ENCODE measurements at places on chromosomes 7 and 10.

DNA sequence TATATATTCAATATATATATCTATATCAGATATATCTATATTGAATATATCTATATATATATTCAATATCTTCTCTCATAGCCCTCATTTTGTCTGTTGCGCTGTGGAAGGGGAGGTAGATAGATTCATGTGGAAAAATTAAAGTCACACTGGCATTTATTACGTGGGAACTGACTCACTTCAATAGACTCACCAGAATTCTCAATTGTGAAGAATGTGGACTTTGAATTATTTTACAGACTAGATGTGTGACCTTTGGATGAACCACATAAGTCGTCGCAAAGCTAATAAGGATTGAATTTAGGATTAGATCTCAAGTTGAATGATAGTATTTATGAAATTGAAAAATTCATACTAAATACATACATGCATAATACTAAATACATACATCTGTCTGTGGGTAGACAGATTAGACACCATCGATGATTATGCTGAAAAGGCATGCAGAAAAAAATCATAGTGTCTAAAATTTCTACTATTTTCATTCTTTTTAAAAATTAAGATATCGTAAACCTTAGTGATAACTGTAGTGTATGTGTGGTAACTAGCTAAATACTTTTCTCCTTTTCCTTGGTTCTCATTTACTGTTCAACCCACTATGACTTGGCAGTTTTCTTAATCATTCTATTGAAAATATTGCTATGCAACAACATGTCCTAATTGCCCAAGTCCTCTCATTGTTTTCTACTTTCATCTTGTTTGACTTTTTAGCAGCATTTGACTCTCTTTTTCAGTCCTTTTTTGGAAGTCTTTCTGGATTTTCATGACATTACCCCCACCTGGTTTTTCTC is 61.8 kb upstream of the A1CF start:
- H3K4me1 ChIP-seq, result no peaks in the 10 kb centered on the region
- no peaks in the 10 kb centered on the region for H3K36me3 ChIP-seq
- DNase-seq, result no peak
- H3K27me3 ChIP-seq, result peaks cover 2% of the 10 kb centered on the region
- H3K27ac ChIP-seq, result no peak overlapping the region

- peaks cover 56% of the 10 kb centered on the region for H3K4me1 ChIP-seq
- peak overlapping the region; percentile 37 for H3K4me3 ChIP-seq
- no peaks in the 10 kb centered on the region for H3K27me3 ChIP-seq
- peak overlapping the region; percentile 81 for H3K27ac ChIP-seq
- peaks cover 21% of the 10 kb centered on the region for H3K36me3 ChIP-seq
- no peak for DNase-seq
These were observed 21.9 kb downstream of the SND1 start for GRCh38 chr7:127673902-127674301.

- no peaks in the 10 kb centered on the region for H3K27me3 ChIP-seq
- DNase-seq, result no peak
- H3K4me3 ChIP-seq, result no peak overlapping the region
- no peaks in the 10 kb centered on the region for H3K4me1 ChIP-seq
These were observed 451.1 kb downstream of the SH2D4B start for GRCh38 chr10:80988755-80989154.

DNA sequence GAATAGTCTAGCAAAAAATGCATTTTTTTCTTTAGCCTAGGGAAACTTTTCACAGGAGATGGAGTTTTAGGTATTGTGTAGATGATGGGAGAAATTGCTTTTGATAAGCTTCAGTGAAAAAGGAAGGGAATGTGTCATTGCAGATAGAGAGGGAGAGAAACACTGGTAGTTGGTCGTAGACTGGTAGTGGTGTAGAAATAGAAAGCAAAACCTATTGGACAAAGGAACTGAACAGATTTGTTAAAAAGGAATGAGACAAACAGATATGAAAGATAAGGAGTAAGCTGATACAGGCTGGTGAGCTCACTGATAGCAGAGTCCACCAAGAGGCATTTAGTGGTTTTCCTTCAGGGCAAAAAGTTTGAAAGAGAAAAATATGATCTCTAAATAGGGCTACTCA is 94.3 kb downstream of the ZEB1 start:
- H3K4me3 ChIP-seq, result peak overlapping the region; percentile 82
- H3K4me1 ChIP-seq, result peaks cover 51% of the 10 kb centered on the region
- H3K27ac ChIP-seq, result peak overlapping the region; percentile 74
- peak; percentile 48 for DNase-seq

DNA sequence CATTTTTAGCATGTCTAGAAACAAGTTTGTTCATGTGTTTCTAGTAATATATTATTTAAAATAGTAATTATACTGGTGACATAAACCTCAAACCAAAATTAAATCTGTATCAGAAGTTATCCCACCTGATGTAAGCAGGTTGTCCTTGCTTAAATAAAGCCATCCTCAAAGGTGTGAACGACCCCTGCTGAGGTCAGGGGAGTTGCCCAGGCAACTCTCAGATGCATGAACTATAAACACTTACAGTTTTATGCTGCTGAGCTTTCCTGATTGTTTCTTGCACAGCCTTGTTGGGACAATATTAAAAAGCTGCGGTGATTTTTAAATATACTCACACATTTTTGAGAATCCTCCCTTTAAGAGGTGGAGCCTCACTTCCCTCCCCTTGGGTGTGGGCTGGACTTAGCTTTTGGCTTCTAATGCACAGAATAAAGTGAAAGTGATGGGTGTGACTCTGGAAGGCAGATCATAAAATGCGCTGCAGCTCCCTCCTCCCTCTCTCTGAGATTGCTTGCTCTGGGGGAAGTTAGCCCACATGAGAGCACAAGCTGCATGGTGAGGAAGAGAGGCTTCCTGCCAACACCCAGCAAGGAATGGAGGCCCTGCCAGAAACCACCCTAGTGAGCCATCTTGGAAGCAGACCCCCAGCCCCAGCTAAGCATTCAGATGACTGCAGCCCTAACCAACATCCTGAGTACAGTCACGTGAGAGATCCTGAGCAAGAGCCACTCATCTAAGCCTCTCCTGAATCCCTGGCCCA is 152.7 kb downstream of the SKIDA1 start:
- H3K4me1 ChIP-seq, result peaks cover 54% of the 10 kb centered on the region
- peak overlapping the region; percentile 85 for H3K4me3 ChIP-seq
- peak; percentile 89 for DNase-seq
- H3K27me3 ChIP-seq, result no peaks in the 10 kb centered on the region

- no peaks in the 10 kb centered on the region for H3K36me3 ChIP-seq
- H3K27ac ChIP-seq, result no peak overlapping the region
- no peaks in the 10 kb centered on the region for H3K27me3 ChIP-seq
These were observed 99.0 kb upstream of the PHF14 start for GRCh38 chr7:10874666-10875065.

DNA sequence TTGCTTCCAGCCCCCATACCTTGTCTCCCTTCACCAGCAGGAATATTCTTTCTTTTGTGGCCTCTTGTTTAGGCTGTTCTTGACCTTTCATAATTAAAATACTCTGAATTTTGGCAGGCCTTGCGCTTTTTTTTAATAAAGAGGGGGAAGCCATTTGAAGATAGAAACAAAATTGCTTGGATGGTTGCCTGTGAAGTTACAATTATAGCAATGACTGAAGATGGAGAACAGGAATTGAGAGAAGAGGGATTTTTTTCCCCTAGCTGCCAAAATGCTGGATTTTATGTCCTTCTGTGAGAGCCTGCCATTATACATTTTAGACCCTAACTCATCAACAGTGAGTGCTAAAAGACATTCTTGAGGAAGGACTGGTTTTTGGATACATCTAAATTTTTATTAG is 24.8 kb downstream of the FGFBP3 start:
- H3K27me3 ChIP-seq, result peaks cover 5% of the 10 kb centered on the region
- no peaks in the 10 kb centered on the region for H3K36me3 ChIP-seq
- H3K4me3 ChIP-seq, result no peak overlapping the region
- DNase-seq, result no peak
- H3K27ac ChIP-seq, result no peak overlapping the region
- H3K4me1 ChIP-seq, result peaks cover 37% of the 10 kb centered on the region

- no peaks in the 10 kb centered on the region for H3K36me3 ChIP-seq
- peaks cover 14% of the 10 kb centered on the region for H3K4me1 ChIP-seq
- H3K27ac ChIP-seq, result no peak overlapping the region
- no peak overlapping the region for H3K4me3 ChIP-seq
These were observed 118.9 kb downstream of the EVX1 start for GRCh38 chr7:27361522-27361921.

GRCh38 chr7:1593091-1593866 is 23.4 kb upstream of the PSMG3 start:
- H3K27me3 ChIP-seq, result peaks cover 52% of the 10 kb centered on the region
- H3K4me1 ChIP-seq, result no peaks in the 10 kb centered on the region
- no peak overlapping the region for H3K4me3 ChIP-seq
- no peak overlapping the region for H3K27ac ChIP-seq
- H3K36me3 ChIP-seq, result peaks cover 2% of the 10 kb centered on the region
